Fibroblast of pulmonary artery (primary cell): ENCODE measurements at places on chromosomes 4 and X.

DNA sequence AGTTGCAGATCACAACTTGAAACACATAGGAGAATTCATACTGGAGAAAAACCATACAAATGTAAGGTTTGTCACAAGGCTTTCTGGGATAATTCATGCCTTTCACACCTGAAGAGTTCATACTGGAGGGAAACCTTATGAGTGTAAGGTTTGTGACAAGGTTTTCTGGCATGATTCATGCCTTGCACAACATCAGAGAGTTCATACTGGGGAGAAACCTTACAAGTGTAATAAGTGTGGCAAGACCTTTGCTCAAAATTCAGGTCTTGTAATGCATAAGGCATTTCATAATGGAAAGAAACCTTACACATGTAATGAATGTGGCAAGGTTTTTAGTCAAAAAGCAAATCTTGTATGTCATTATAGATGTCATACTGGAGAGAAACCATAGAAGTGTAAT is 58.8 kb upstream of the ENPEP start:
- DNase-seq, result no peak

- DNase-seq, result no peak
Observed at GRCh38 chr4:10731162-10731561, 46.6 kb upstream of the CLNK start.

- no peak for DNase-seq
Observed at GRCh38 chr4:176187624-176188023, 7.8 kb downstream of the SPATA4 start.

DNA sequence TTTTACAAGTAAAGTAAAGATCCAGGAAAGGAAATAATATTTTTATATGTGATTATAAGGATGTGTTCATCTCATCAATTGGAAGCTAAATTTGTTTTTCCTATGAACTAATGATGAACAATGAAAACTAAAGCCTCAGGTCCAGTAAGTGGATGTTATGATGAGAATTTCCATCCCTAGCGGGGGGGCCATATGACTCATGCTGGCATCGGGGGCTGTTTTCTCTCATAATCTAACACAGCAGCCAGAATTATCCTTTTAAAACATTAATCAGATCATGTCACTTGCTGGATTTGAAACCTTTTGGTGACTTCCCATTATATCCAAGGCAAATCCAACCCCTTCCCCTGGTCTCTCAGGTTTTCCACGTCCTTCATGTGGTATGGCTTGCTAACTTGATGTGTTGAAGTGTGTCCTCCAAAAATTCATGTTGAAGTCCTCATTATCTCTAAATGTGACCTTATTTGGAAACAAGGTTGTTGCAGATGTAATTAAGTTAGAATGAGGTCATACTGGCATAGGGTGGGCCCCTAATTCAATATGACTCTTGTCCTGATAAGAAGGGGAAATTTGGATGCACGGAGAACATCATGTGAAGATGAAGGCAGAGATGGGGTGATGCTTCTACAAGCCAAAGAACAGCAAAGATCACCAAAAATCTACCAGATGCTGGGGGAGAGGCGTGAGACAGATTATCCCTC is 96.8 kb downstream of the AKAP4 start:
- DNase-seq, result no peak

DNA sequence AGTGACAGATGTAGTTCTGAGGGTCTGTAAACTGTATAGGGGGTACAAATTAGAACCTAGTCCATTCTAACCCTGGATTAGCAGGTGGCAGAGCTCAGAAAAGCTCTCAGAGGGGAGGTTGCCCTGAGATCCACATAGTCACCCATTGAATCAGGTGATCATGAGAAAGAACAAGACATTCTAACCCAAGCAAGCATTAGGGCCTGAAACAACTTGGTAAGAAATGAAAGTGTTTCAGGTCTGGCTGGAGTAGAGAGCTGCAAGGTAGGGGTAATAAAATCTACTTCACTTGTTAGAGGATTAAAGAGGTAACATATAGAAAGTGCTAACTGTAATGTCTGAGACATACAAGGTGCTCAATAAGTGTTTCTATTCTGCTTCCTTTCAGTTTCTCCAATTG is 8.8 kb upstream of the BMP2K start:
- DNase-seq, result no peak

- DNase-seq, result no peak
Observed at GRCh38 chr4:24768604-24769003, 26.8 kb upstream of the SOD3 start.

DNA sequence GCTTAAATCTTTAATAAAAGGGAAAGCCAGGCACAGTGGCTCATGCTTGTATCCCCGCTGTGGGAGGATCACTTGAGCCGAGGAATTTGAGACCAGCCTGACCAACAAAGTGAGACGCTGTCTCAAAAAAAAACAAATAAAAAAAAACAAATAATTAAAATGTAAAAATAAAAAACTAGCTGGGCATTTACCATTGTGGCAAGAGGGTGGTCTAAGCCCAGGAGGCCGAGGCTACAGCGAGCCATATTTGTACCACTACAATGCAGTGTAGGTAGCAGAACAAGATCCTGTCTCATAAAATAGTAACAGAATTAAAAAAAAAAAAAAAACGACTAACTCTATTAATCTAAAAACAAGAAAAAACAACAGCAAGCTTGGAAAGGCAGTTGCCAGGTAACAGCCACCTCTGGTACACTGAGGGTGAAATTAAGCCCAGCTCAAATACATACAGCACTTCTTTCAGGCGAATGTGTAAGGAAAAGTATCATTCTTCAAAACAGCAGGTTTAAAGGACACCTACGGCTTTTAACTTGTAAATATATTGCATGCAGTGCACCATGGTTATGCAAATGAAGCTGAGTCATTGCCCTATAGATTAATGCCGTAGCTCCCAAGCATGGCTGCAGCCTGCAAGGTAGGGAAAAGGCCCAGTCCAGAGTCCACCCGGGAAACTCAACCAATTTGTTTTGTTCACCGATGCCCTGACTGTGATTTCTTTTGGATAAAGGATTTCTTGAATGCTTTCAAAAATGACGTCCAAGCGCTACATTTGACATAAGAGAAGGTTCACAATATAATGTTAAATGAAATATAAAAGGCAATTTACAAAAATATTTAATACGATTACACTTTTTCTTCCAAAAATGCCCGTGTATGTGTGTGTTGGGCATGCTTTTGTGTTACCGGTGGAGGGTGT is 14.5 kb upstream of the TXLNG start:
- peak; percentile 84 for DNase-seq

DNA sequence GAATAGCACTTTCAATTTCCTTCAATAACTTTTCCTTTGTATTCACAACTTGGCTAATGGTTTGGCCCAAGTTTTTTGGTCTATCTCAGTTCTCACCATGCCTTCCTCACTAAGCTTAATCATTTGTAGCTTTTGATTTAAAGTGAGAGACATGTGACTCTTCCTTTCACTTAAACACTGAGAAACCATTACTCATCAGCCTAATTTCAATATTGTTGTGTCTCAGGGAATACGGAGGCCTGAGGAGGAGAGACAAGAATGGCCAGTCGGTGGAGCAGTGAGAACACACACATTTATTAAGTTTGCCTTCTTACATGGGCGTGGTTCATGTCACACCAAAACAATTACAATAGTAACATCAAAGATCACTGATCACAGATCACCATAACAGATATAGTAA is 56.7 kb downstream of the TSPAN5 start:
- peak; percentile 39 for DNase-seq

- DNase-seq, result no peak
Observed at GRCh38 chr4:86870442-86871069, 21.4 kb upstream of the SLC10A6 start.

GRCh38 chr4:158169931-158170690 is 2.7 kb downstream of the GASK1B start:
- DNase-seq, result peak; percentile 57

- peak; percentile 24 for DNase-seq
Observed at GRCh38 chr4:95181243-95181995, 367.4 kb downstream of the UNC5C start.

DNA sequence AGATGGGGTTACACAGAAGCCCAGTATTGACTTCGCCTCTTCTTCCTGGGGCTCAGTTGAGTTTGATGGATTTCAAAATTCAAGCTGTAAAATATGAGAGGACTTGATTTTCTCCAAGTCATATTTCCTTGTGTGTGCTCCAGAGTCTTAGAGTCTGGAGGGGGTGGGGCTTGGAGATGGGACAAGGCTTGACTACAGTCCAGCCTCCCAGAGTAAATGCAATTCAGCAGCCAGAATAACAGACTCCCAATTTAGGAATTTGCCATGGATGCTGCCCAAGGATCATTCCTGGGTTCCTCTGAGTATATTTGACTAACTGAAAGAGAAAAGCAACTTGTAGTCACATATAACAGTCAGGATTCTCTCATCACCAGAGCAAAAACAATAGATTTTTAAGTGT is 53.7 kb upstream of the RBPJ start:
- no peak for DNase-seq

DNA sequence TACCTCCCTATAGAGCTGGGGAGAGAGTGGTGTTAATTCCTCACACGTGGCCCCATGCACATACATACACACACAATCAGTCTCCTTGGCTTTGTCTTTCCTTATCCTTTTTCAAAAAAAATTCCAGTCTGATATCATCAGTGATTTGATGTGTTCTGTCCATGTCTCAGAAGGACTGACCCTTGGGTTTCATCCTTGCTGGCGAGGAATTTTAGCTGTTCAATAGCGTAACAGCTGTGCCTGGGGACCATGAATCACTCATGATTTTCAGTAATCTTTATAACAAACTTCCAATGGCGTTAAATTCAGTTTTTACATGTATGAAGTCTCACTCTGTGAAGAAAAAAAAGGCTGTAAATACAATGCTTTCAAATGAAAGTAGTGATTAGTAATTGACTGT is 204.6 kb downstream of the RBMX2 start:
- no peak for DNase-seq

GRCh38 chrX:63935835-63936234 is 150.8 kb upstream of the ARHGEF9 start:
- DNase-seq, result no peak

DNA sequence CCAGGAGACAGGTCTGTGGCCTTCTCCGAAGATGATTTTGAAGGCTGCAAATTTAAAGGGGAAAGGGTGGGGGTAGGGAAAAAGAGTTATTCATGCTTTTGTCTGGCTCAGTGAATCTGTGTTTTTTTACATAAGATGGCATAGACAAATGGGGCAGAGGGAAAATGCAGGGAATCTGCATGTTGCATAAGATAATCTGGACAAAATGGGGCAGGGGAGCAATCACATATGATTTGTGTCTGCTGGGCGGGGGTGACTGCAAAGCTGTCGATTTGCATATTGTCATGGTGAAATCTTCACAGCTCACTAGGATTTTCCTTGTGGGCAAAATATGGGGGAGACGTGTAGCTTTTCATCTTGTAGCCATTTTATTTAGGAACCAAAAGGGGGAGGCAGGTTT is 29.4 kb upstream of the GYG2 start:
- DNase-seq, result no peak

- no peak for DNase-seq
Observed at GRCh38 chrX:57674861-57675260, 5.2 kb downstream of the NLRP2B start.

DNA sequence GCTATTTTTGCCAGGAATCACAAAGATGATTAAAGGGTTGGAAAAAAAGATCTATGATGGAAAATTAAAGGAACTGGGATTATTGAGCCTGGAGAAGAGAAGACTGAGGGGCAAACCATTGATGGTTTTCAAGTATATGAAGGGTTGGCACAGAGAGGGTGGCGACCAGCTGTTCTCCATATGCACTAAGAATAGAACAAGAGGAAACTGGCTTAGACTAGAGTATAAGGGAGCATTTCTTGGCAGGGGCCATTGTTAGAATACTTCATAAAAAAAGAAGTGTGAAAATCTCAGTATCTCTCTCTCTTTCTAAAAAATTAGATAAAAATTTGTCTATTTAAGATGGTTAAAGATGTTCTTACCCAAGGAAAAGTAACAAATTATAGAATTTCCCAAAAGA is 75.1 kb downstream of the NPNT start:
- DNase-seq, result no peak

- no peak for DNase-seq
Observed at GRCh38 chr4:79174490-79175252, 151.2 kb downstream of the NAA11 start.

GRCh38 chrX:136662104-136662503 is 14.1 kb downstream of the CD40LG start:
- DNase-seq, result no peak

DNA sequence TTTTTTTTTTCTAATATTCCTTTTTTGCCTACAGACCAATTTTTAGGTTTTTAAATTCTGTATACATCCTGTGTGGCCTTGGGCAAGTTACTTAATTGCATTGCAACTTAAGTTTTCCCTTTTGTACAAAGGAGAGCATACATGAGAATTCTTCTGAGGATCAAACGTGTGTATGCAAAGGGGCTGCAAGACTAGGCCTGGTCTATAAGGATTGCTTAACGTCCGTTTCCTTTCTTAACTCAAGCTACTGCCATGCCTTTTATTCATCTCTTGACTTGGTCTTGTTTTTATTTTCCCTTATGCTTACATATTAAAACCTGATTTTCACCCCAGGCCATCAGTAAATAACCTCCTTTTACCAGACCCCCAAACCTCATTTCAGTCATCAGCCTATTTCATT is 13.6 kb downstream of the RBPJ start:
- no peak for DNase-seq

- DNase-seq, result peak; percentile 70
Observed at GRCh38 chrX:118644378-118644777, 83.0 kb upstream of the IL13RA1 start.

- no peak for DNase-seq
Observed at GRCh38 chr4:189504220-189504619, 436.5 kb upstream of the FRG1 start.

DNA sequence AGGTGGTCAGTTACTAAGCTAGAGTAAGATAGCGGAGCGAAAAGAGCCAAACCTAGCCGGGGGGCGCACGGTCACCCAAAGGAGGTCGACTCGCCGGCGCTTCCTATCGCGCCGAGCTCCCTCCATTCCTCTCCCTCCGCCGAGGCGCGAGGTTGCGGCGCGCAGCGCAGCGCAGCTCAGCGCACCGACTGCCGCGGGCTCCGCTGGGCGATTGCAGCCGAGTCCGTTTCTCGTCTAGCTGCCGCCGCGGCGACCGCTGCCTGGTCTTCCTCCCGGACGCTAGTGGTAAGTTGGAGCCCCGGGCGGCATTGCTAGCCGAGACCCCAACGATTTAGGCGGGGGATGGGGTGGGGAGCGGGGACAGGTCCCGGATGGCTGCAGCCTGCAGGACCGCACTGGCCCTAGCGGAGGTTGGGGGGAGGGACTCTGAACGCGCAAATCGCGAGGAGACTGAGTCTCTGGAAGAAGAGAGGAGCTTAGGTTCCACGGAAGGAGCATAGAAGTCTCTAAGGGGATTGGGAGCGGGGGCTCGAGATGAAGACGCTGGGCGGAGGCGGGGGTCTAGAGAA is 573 bp downstream of the HTR2C start:
- DNase-seq, result no peak

DNA sequence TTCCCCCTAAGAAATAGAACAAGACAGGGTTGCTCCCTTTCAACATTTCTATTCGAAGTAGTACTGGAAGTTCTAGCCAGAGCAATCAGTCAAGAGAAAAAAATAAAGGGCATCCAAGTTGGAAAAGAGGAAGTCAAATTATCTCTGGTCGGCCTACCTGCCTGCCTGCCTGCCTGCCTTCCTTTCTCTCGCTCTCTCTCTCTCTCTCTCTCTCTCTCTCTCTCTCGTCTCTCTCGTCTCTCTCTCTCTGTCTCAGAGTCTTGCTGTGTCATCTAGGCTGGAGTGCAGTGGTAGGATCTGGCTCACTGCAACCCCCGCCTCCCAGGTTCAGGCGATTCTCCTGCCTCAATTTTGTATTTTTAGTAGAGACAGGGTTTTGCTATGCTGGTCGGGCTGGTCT is 42.9 kb downstream of the CCKAR start:
- no peak for DNase-seq
